NCI-H1105 (cell line): ENCODE measurements at places on chromosomes 12 and 14.

DNA sequence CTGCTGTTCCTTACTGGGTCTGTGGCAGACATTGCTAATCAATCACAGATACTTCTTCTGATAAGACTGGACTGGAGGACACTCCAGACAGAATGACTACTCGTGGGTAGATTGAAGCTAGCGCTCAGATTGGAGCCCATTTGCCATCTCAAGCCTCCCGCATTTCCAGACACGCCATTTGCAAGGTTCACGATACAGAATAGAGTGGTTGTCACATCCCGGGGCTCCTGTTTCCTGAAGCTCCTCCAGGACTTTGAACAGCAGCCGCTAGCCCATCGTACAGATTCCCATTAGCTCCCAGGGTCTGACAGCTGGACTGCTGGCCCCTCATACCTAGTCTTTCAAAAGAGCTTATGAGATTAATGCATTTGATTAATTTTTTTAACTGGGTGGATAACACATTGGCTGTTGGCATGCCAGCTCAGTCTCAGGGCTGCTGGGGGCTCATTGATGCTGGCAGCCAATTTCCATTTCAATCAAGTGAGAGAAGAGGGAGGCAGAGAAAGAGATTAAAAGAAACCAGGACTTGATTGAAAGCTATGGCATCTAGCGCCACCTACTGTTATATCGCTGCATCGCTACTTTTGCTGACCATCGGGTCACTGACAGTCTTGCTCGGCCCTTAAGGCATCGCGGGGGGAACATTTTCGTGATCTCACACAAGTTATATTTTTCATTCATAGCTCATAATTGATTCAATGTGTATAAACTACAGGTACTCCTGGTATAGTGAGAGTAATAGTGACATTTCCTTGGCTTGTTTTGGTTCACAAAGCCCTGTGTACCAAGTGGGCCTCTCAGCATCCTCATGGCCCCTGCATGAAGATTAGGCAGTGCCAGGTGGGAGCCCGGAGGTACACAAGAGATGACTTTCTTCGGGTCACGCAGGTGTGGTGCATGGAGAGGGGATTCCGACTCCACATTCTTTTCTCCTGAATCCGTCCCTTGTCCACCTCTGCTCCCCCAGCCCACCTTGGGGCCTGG, 78.6 kb downstream of the CCDC60 start:
- peak; percentile 48 for DNase-seq

DNA sequence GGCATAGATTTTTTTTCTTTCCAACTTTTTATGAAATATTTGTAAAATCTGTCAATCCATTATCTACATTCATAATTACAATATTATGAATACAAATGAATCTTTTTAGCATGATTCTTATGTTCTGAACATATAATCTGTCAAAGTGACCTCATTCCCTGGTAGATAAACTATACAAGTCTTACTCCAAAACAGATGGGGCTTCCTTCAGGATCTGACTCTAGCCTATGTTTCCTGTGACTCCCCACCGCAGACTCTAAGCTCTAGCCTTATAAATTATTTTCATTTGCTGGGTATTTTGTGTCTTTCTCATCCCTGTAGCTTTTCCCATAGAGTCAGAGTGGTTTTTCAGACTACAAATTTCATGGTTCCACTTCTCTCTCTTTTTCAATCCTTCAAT, 202.1 kb upstream of the KITLG start:
- no peak for DNase-seq

- DNase-seq, result no peak
Observed at GRCh38 chr12:45671254-45671653, 58.3 kb upstream of the ARID2 start.

GRCh38 chr14:56202256-56202655, 84.0 kb downstream of the PELI2 start:
- DNase-seq, result no peak

DNA sequence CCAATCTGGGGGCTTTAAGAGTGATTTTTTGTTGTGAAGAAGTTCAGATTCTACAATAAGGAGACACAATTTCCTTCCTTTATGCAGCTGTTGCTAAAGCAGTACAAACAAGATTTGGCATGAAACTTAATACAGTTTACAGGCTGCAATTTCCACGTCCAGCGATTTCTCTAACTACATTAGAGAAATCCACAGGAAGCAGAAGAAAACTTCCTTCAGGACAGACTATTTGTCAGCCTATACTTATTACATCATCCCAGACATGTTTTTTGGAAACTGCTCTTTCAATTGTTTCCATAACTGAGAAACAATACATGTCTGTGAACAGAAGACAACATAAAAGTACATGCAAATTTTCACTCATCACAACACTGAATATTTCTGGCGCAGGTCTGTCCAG, 204.3 kb downstream of the TTC7B start:
- no peak for DNase-seq

- DNase-seq, result no peak
Observed at GRCh38 chr14:72699852-72700257, 194.0 kb downstream of the DPF3 start.

GRCh38 chr12:94725375-94726168, 75.2 kb upstream of the TMCC3 start:
- no peak for DNase-seq

DNA sequence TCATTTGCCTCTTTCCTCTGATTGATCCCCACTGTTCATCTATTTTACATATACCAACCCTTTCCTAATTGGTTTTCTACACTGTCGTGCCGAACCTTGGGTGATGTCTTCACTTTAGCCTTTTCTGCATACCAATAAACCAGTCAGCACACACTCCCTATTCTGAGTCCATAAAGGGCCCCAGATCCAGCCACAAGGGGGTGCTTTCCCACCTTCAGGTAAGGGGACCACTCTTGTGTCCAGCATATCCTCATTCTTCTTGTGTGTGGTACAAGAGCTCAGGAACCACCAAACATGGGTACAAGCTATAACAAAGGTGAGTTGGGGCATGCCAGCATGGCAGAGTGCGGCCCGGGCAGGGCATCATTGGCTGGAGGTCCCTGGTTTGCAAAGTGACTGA, 859.8 kb downstream of the FSCB start:
- DNase-seq, result no peak

- DNase-seq, result no peak
Observed at GRCh38 chr12:102061096-102061559, 663 bp downstream of the WASHC3 start.

DNA sequence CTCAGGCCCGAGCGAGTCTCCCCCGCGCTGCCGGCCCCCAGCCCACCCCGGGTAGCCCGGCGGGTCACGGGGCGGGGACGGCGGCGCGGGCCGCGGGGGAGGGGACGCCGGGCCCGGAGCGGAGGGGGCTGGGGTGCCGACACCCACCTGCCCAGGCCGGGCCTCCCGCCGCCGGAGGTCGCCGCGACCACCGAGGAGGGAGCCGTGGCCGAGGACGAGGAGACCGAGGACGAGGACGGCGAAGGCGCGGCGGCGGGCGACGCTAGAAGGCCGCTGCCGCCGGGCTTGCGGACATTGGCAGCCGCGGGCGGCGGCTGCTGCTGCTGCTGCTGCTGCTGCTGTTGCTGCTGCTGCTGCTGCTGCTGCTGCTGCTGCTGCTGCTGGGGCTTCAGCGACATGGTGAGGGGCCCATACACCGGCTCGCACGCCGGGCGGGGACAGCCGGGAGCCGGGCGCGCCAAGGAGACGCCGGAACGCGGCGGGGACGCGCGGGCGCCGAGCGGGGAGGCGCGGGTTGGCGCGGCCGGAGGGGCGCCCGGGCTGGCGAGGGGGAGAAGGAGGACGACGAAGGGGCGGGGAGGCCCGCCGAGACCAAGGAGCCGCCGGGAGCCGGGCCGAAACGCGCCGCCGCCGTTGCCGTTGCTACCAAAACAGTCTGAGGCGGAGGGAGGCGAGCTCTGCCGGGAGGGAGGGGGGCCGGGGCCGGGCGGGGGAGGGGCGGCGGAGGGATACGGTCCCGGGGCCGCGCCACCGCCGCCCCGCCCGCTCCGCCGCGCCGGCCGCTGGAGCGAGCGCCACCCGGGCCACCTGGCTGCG, at the start of gene ATXN2:
Gene ATXN2 (minus strand): TSS at position 679 of the 816 bp plus-strand sequence. CDS start 281 bp downstream, at position 398.
- DNase-seq, result peak; percentile 81

DNA sequence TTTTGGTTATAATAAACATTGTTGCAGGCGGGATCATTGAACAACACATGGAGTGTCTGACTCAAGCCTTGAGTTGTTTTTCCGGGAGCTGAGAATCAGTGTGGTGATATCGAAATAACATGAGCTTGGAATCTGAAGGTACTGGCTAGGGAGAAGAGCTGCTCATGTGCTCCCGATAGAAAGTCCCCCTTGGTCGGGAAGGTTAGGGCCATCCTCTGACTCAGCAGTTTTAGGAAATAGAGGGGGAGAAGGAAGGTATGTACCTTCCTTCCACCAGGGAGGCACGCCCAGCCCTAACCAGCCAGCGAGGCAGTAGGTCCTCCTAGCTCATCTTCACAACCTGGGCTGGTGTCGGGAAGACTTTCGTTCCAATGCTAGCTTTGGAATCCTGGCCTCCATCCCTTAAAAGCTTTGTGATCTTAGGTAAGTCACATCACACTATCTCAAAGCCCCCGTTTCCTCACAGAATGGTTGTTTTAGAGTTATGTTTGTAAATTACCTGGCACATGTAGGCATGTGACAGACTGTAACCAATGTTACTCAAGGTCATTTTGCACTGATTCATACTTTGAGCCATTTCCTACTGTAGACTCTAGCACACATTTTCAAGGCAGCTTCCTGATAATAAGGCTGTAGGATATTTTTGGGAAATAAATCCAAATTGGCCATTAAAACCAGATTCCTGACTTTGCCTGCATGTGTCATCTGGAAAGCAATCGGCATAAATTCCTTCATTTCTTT, 1.9 kb upstream of the RAB35 start:
- DNase-seq, result no peak

DNA sequence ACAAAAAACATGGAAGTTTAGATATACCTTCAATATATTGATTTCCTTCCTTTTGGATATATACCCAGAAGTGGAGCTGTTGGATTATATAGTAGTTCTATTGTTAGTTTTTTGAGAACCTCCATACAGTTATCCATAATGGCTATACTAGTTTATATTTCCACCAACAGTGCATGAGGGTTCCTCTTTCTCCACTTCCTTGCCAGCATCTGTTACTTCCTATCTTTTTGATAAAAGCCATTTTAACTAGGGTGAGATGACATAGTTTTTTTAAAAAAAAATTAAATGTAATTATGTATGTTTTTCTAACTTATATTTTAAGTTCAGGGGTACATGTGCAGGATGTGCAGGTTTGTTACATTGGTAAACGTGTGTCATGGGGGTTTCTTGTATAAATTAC, 10.0 kb upstream of the SLC38A4 start:
- no peak for DNase-seq

DNA sequence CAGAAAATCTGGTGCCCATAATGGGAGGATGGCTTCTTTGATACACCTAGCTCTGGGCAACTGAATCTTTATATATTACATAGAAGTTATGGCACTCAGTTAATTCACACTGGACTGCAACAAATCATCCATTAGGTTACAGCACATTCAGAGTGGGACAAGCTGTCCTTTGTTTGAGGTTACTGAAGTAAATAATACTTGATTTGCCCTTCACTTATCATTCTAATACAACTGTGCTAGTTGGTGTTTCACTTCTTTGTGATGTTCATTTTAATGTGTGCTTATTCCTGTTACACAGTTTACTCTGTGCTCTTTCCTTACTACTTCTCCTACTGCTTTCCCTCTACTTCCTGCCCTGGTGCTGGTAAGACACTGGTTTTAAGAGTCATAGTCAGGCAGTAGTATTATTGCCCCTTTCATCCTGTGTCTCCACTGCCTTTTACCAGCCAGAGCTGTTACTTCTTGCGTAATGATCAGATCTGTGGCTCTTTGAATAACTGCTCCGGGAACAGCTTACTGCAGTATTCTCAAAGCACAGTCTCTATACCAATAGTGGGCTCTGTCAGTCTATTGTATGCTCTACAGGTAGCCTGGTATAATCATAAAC, 36.4 kb upstream of the GXYLT1 start:
- no peak for DNase-seq

- DNase-seq, result no peak
Observed at GRCh38 chr12:22283508-22283907, 51.0 kb downstream of the ST8SIA1 start.

- DNase-seq, result no peak
Observed at GRCh38 chr12:19778172-19778571, 338.9 kb downstream of the AEBP2 start.

GRCh38 chr12:5505116-5505515, 73.2 kb downstream of the NTF3 start:
- no peak for DNase-seq

DNA sequence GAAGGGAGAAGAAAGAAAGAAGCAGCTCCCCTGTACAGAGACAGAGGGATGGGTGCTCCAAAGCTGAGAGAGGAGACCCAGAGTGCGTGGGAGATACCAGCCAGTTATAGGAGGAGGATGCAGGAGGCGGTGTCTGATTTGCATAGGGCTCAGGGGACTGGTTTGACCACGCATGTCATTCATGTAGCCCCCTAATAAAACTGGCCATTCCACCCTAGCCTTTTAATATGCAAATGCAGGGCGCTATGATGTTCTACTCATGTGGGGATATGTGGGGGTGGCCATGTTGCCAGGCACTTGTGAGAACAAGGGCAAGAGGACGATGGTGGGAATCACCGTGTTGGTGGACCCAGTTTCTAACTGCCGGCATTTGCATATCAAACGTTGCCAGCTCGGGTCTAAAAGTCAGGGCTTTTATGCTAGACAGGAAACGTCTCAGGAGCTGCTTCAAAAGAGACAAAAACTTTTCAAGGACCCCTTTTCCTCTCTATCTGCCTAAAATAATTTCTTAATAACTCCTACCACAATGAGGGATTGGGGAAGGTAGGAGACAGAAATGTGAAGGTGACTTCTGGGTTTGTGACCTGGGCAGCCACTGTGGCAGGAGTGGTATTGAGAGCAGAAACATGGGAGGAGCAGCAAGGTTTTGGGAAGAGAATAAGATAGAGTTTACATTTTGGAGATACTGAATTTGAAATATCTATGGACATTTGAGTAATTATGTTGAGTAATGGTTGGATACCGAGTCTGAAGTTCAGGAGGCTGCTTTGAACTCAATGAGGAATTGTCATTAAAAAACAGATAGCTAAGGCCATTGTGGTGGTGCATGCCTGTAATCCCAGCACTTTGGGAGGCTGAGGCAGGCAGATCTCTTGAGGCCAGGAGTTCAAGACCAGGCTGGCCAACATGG, 2.2 kb upstream of the ATXN3 start:
- no peak for DNase-seq

DNA sequence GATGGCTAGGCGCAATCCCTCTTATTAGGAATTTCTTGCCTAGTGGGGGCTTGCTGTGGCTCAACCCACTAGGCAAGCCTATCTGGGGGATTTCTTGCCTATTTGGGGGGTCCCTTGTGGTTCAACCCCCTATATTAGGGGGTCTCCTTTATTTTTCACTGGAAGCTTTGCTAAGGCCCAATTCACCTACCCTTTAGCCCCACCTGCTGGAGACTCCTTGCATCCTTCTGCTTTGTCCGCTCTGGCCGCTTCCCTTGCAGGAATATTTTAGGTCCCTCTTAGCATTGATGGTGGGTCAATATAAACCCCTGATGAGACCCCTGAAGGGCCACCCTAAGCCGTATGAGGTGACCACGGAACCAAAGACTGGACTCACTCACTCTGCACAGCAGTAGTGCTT, 1552.1 kb downstream of the AACS start:
- no peak for DNase-seq

- DNase-seq, result peak; percentile 14
Observed at GRCh38 chr12:132275110-132275531, 54.3 kb downstream of the GALNT9 start.

- no peak for DNase-seq
Observed at GRCh38 chr12:122688291-122688690, 14.9 kb downstream of the HCAR2 start.
